ENCODE measurements at places on chromosomes 1 and 21.

- no peak for DNase-seq
Measured at GRCh38 chr1:7617826-7618225, 153.3 kb upstream of the VAMP3 start.

DNA sequence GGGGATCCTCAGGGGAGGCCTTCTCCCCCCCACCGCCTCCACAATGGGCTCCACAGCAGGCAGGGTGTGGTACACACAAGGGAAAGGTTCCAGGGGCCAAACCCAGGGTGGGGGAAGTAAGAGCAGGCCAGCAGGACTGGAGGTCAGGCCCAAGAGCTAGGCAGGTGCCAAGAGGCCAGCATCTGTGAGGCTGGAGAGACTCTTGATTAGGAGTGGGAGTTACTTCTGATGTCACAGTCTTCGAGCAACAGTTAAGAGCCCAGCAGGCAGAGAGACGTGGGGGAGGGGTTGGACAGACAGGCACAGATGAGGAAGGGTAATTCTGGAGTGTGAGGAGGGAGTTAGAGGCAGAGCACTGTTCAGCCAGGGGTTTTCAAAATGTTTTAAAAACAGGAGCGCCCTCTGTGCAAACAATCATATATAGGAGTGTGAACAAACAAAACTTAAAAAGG lies 55.8 kb downstream of the SLC9A1 start:
- DNase-seq = no peak

GRCh38 chr1:157523774-157524493 lies 28.4 kb downstream of the FCRL5 start:
- DNase-seq = no peak

DNA sequence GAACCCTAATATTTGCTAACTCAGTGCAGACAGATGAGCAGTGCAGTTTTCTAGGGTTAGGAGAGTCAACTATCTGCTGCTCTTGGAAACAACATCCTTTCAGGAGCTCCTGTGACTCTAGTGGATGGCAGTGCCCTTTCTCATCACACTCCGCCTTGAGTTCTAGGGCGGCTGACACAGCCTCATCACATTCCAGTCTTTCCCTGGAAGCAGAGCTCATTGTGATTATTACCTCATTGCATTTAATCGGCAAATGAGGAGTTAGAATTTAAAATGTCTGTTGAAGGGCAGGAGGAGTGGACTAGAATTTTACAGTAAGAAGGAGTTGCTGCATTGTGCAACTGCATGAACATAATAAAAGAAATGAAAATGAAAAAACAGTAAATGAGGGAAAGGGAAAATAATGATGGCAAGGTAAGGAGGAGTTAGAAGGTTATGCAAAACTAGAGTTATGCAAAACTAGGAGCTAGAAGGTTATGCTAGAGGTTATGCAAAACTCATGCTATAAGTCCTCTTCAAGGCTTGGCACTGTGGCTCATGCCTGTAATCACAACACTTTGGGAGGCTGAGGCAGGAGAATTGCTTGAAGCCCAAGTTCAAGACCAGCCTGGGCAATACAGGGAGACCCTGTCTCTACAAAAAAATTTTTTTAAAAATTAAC lies 6.9 kb upstream of the PTGFRN start:
- no peak for DNase-seq

- no peak for DNase-seq
Measured at GRCh38 chr21:31667639-31668038, 8.1 kb downstream of the SOD1 start.

- no peak for DNase-seq
Measured at GRCh38 chr1:193310564-193310963, 124.2 kb upstream of the B3GALT2 start.

DNA sequence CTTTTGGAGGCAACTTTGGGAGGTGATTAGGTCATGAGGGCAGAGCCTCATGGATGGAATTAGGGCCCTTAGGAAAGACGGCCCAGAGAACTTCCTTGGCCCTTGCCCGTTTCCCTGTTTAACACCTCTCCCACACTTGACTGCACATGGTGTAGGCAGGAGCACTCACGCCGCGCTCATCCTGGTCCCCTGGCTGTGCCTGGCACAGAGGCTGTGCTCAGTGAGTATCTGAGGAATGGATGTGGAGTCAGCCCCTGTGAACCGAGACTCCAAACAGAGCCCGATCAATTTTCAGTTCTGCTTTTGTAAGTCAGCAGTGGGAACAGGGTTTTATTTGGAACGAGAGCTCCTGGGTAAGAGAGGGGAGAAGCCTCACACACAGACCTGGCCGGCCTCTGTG lies 29.8 kb upstream of the ETV3 start:
- no peak for DNase-seq

GRCh38 chr1:197917805-197918651 lies 856 bp downstream of the LHX9 start:
- no peak for DNase-seq

- DNase-seq = no peak
Measured at GRCh38 chr1:106038260-106038659, 1018.2 kb upstream of the PRMT6 start.

DNA sequence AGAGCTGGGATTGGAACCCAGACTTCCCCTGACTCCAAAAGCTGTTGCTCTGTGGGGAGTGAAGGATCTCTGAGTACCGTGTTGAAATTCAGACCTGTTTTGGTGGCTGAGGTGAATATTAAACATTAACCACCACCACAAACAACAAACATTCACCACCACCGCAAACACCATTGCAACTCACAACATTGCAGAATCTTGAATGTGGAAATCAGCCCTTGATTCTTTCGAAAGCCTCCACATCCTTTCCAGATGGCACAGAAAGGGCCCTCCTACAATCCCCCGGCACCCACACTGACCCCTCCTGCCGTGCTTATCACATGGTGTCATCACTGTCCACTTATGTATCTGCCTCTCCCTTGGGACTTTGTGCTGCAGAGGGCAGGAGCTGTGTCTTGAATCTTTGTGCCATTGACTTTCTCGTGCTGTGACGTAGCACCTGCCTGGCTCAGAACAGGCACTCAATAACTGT lies 1.4 kb downstream of the CDA start:
- DNase-seq = no peak

DNA sequence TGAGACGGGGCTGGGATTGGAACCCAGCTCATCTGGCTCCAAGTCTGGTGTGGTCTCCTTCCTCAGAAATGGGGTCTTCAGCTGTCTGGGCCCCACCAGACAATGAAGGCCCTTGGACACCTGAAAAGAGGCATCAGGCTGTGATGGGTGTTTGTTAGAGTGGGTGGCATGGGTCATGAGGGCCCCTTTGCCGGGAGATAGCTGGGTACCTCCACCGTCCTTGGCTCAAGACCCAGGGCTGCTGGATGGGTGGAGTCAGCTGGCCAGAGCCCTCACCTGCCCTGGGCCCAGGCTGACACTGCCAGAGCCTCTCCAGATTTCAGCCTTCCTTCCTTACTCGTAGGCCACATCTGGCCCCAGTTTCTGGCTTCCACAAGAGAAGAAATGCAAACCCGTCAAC lies 13.4 kb upstream of the TTC22 start:
- DNase-seq = no peak

- no peak for DNase-seq
Measured at GRCh38 chr21:44871576-44872269, 1.8 kb downstream of the PTTG1IP start.

GRCh38 chr1:34843392-34844251 lies 15.9 kb downstream of the SMIM12 start:
- no peak for DNase-seq

- DNase-seq = no peak
Measured at GRCh38 chr1:156493154-156493631, 7.4 kb downstream of the MEF2D start.

- DNase-seq = no peak
Measured at GRCh38 chr21:33856893-33857527, 58.6 kb downstream of the ATP5PO start.

GRCh38 chr1:92619466-92620189 lies 132.9 kb upstream of the GFI1 start:
- no peak for DNase-seq

DNA sequence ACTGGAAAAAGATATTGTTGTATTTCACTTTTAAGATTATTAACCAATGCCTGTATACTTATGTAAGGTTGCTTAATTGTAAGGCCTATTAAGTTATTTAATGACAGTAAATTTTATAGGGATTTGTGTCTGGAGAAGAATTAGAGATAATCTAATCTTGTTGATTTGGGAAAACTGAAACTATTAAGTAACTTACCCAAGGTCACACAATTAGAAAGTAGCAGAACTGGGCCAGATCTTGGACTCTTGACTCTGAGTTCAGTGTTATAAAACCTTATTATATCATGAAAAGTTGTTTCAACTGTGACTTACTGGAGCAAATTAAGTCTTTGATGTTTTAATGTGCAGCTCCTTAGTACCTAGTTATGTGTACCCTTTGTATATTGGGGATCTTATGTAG lies 38.5 kb downstream of the CAMTA1 start:
- DNase-seq = no peak

- DNase-seq = no peak
Measured at GRCh38 chr1:4636644-4637380, 17.6 kb upstream of the AJAP1 start.

GRCh38 chr1:177945943-177946650 lies 23.8 kb downstream of the SEC16B start:
- peak; percentile 9 for DNase-seq

DNA sequence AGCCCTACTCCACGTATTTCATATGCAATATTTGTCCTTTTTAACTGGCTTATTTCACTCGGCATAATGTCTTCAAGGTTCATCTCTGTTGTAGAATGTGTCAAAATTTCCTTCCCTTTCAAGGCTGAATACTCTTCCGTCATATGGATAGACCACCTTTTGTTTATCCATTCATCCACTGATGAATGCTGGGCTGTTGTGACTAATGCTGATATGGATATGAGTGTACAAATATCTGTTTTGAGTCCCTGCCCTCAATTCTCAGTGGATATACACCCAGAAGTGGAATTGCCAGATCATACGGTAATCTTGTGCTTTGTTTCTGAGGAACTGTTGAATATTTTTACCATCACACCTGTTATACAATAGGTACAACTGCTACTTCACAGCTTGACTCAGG lies 155.2 kb upstream of the IRF2BP2 start:
- no peak for DNase-seq

- DNase-seq = no peak
Measured at GRCh38 chr1:3207217-3207848, 138.3 kb downstream of the PRDM16 start.

Data from stimulated activated CD8-positive, alpha-beta memory T cell treated with anti-CD3 and anti-CD28 coated beads, Interleukin-2, amount 100 ng/mL, for 48 hours (primary cell).